ENCODE measurements at places on chromosomes 2 and 18. TPM values are rescaled to one million over a fixed set of nuclear protein-coding genes. Genes with fewer than 3 reads are reported as not detected.

GRCh38 chr18:75406491-75407445, 20.7 kb downstream of the SMIM21 start:
- no peaks in the 10 kb centered on the region for H3K36me3 ChIP-seq
- no peak overlapping the region for H3K4me3 ChIP-seq
- peaks cover 11% of the 10 kb centered on the region for H3K27me3 ChIP-seq
- no peak overlapping the region for H3K27ac ChIP-seq
- H3K4me1 ChIP-seq = no peaks in the 10 kb centered on the region

SLC35F6 gene
- total RNA-seq = 18.0 TPM

CHRND gene
- not detected for total RNA-seq

CNTNAP5 gene
- not detected for total RNA-seq

DNA sequence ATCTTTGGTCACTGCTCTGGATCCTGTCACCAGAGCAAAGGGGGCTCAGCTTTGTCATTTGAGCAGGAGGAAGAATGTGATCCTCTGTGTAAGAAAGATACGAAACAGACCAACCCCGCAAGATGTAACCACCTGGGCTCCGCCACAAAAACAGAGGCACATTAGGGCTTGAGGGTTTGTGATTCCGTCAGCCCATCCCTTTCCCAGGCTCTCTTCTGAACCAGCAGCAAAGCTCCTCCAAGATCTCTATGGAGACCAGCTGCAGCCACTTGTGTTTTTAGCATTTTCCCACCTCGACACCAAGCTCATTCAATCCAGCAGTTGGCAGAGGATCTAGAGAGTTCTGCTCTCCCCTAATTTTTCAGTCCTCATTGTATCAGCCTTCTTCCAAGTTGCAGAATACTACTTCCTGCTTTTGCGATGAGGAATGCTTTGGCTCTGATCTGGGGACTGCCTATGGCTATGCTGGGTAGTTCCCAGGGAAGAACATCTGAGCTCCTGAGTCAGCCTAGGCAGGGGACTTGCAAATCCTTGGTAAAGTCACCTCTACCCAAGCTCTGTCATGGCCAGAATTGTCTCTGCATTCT, 139.6 kb upstream of the RAB12 start:
- no peak for DNase-seq
- no peak overlapping the region for H3K27ac ChIP-seq
- peaks cover 2% of the 10 kb centered on the region for H3K27me3 ChIP-seq
- no peaks in the 10 kb centered on the region for H3K36me3 ChIP-seq

DNA sequence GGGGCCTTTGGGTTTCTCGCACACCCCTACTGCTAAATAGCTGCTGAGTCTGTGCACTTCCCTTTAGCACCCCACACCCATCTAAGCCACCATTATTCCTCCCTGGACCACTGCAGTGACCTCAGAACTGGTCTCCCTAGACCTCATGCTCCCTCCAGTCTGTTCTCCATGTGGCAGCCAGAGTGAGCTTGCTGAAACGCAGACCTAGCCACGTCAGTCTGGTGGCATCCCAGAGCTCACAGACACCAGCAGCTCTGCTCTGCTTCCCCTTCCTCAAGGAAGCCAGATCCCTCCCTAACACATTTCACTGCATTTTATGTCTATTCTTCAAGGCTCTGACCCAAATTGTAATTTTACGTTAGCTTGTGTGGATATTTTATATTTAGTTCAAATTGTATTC, 144.4 kb downstream of the DYSF start:
- H3K27ac ChIP-seq = no peak overlapping the region
- peaks cover 7% of the 10 kb centered on the region for H3K27me3 ChIP-seq
- no peaks in the 10 kb centered on the region for H3K4me1 ChIP-seq
- H3K36me3 ChIP-seq = no peaks in the 10 kb centered on the region

DNA sequence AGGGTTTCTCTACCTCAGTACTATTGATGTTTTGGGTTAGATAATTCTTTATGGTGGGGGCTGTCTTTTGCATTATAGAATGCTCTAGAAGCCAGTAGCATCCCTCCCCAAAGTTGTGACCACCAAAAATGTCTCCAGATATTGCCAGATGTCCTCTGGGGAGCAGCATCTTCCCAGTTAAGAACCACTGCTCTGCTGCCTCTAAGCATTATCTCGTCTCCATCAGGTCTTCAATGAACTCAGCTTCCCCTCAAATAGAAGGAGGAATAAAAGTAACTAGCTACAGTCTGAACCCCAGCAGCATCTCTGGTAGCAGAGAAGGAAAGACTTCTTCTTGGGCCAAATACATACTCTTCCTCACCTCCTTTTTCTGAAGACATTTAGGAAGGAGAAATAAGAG, 244.1 kb downstream of the AGPS start:
- no peaks in the 10 kb centered on the region for H3K4me1 ChIP-seq
- no peak for DNase-seq
- H3K36me3 ChIP-seq = no peaks in the 10 kb centered on the region
- H3K27me3 ChIP-seq = peaks cover 12% of the 10 kb centered on the region
- H3K27ac ChIP-seq = no peak overlapping the region

ADGRF3 gene
- 1.5 TPM for total RNA-seq

GRCh38 chr2:160784034-160784433, 290.4 kb upstream of the RBMS1 start:
- H3K4me1 ChIP-seq = no peaks in the 10 kb centered on the region
- H3K27ac ChIP-seq = no peak overlapping the region
- H3K27me3 ChIP-seq = no peaks in the 10 kb centered on the region
- DNase-seq = no peak

GAD1 gene
- total RNA-seq = not detected

DNA sequence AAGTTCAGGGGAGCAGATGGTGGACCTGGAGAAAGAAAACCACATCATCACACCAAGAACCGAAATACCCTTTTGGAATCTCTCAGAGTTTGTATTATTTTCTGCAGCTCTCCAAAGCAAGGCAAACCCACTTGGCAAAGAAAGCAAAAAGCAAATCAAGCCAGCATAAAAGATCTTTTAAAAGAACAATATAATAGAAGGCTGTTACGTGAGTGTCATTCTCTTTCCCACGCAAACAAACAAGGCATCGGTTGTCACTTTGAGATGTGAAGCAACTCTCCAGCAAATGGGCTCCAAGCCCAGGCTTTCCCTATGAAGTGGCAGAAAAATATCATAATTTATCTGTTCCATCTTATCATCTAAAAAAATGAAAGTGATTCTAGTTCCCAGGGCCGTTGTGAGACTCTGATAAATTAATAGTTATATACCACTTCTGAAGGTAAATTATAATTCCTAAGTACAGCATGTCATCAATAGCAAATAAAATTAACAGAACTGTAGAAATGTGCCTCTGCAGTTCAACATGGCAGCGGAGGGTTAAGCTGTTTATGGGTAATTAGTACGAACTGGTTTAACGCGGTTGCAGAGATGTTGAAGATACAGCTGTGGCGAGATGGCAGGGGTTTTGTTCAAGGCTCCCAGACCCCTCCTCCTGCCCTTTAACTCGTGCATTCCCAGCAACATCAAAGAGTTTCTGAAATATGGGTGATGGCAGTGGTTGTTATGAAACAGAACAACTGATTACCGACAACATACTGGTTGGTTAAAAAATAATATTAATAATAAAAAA, 89.2 kb downstream of the EPHA4 start:
- no peak overlapping the region for H3K27ac ChIP-seq
- no peaks in the 10 kb centered on the region for H3K36me3 ChIP-seq

- no peak overlapping the region for H3K4me3 ChIP-seq
- H3K27ac ChIP-seq = no peak overlapping the region
- H3K27me3 ChIP-seq = peaks cover 33% of the 10 kb centered on the region
- no peak for DNase-seq
- peaks cover 3% of the 10 kb centered on the region for H3K4me1 ChIP-seq
Observed at GRCh38 chr2:11553661-11554398, 20.0 kb downstream of the GREB1 start.

DNA sequence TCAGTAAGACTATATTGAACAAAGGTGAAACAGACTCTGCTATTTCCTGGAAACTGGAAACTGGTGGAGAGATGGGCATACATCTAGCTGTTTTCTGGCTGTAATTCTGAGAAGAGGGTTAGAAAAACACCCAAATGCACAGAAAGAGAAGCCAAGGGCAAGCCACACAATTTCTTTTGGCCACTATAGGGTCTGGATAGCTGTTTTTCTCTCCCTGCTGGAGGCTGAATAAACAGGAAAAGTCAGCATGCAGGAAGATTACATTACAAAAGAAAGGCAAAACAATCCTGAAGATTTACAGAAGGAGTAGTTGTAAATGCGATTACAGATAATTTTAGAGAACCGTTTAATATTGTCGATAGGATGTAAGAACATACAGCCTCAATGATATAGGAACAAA, 186.2 kb upstream of the REG3G start:
- H3K36me3 ChIP-seq = no peaks in the 10 kb centered on the region
- no peak for DNase-seq
- H3K27me3 ChIP-seq = no peaks in the 10 kb centered on the region
- H3K4me1 ChIP-seq = no peaks in the 10 kb centered on the region
- H3K27ac ChIP-seq = no peak overlapping the region

DNAJB2 gene
- total RNA-seq = 102 TPM

DNA sequence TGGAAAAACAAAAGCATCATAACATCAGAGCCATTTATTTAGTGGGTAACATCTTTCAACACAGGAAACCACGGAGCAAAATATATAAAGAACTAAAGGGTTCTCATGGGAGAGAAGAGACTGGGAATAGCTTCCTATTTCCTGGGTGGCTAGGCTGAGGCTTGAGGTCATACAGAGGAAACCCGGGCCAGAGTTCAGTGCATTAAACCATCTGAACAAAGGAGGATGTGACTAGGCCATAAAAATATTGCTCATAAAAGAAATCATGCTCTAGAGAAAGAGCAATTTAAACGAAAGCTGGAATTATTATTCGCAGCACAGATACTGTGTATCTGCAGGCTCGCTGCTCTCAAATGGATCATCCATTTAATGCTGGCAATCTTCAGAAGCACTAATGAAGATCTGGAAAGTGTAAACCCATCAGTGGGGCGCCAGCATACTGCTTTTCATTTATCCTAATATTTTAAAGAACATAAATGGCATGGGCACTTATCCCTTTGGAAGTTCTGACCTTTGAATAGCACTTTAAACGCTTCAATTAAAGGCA, 83.3 kb downstream of the GALNT14 start:
- no peaks in the 10 kb centered on the region for H3K4me1 ChIP-seq
- no peak overlapping the region for H3K27ac ChIP-seq
- H3K4me3 ChIP-seq = no peak overlapping the region
- no peaks in the 10 kb centered on the region for H3K36me3 ChIP-seq
- DNase-seq = no peak

CROCC2 gene
- total RNA-seq = not detected

IL1RN gene
- total RNA-seq = 1.2 TPM

- H3K4me3 ChIP-seq = no peak overlapping the region
- H3K27ac ChIP-seq = no peak overlapping the region
- no peaks in the 10 kb centered on the region for H3K36me3 ChIP-seq
- peaks cover 11% of the 10 kb centered on the region for H3K4me1 ChIP-seq
- no peak for DNase-seq
Observed at GRCh38 chr2:38097988-38098385, 22.0 kb upstream of the CYP1B1 start.

DNA sequence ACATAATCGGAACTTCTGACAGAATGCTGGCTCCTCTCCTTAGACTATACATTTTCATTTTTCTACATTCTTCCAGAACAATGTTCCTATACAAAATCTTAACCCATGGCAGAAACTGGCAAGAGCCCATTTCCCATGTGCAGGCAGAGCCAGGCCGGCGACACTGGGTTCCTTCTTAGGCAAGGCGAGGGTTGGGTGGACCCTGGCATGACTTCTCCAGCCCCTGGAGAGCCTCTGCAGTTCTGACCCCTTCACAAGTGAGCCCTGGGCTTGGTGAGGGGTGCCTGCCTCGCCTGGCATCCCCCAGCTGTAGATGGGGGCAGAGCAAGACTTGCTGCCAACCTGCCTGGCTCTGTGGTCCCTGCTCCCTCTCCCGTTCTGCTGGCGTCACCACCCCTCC, 5.0 kb downstream of the GYPC start:
- peak overlapping the region; percentile 98 for H3K27ac ChIP-seq
- peak overlapping the region; percentile 83 for H3K4me3 ChIP-seq
- H3K27me3 ChIP-seq = no peaks in the 10 kb centered on the region
- no peak for DNase-seq
- H3K4me1 ChIP-seq = peaks cover 80% of the 10 kb centered on the region

DNA sequence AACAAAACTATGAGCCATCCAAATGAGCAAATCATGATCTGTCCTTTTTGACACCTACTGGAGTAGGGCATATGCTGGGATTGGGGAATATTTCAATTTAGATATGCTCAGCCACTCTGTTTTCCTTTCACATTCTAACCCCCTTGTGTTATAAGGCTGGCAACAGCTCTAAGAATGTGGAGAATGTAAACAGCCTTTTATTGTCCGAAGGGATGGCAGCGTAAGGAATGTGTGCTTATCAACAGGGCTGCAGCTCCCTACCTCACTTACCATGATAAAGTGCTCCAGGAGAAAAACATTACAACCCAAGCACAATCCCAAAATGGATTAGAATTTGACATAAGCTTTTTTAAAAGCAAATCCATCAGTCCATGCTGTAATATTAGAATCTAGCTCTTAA, 2.2 kb downstream of the NXPH2 start:
- H3K36me3 ChIP-seq = no peaks in the 10 kb centered on the region
- no peak overlapping the region for H3K4me3 ChIP-seq
- H3K4me1 ChIP-seq = peaks cover 14% of the 10 kb centered on the region
- no peak for DNase-seq

SERPINB7 gene
- total RNA-seq = not detected

DNA sequence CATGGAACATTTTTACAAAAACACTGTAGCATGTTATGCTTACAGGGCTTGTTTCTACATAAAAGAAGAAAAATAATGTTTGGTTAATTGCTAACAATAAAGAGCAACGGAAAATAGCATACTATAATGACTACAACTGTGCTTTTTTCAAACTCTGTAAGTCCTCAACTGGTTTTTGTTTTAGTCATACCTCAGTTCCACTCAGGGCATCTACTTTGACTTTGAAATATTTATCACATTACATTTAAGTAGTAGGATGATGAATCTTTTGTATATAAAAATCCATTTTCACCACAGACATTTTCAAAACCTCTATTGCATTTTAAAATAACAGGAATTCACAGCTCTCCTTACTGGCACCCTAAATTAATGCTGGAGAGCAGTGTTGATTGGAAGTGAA, 8.3 kb downstream of the SATB2 start:
- no peak for DNase-seq
- H3K36me3 ChIP-seq = no peaks in the 10 kb centered on the region
- no peak overlapping the region for H3K27ac ChIP-seq

- no peak overlapping the region for H3K4me3 ChIP-seq
- peaks cover 4% of the 10 kb centered on the region for H3K27me3 ChIP-seq
- H3K4me1 ChIP-seq = no peaks in the 10 kb centered on the region
- DNase-seq = no peak
- H3K27ac ChIP-seq = no peak overlapping the region
- no peaks in the 10 kb centered on the region for H3K36me3 ChIP-seq
Observed at GRCh38 chr2:75142081-75142480, 57.2 kb downstream of the TACR1 start.

GRCh38 chr18:11980494-11981191, 664 bp upstream of the IMPA2 start:
- peaks cover 21% of the 10 kb centered on the region for H3K4me1 ChIP-seq
- H3K4me3 ChIP-seq = peak overlapping the region; percentile 88
- DNase-seq = peak; percentile 90
- H3K27me3 ChIP-seq = no peaks in the 10 kb centered on the region
- peak overlapping the region; percentile 71 for H3K27ac ChIP-seq
- no peaks in the 10 kb centered on the region for H3K36me3 ChIP-seq

- H3K4me3 ChIP-seq = no peak overlapping the region
- no peak for DNase-seq
- H3K27ac ChIP-seq = no peak overlapping the region
Observed at GRCh38 chr2:17620841-17621240, 80.3 kb downstream of the VSNL1 start.

- peaks cover 11% of the 10 kb centered on the region for H3K27me3 ChIP-seq
- H3K4me1 ChIP-seq = no peaks in the 10 kb centered on the region
- no peak overlapping the region for H3K4me3 ChIP-seq
- DNase-seq = no peak
- no peaks in the 10 kb centered on the region for H3K36me3 ChIP-seq
Observed at GRCh38 chr18:11411048-11411447, 198.3 kb upstream of the SLC35G4 start.

ABI2 gene
- 37.4 TPM for total RNA-seq

ATOH8 gene
- total RNA-seq = not detected
